ENCODE measurements at places on chromosomes 4 and X. TPM values are rescaled to one million over a fixed set of nuclear protein-coding genes. Genes with fewer than 3 reads are reported as not detected.

DNA sequence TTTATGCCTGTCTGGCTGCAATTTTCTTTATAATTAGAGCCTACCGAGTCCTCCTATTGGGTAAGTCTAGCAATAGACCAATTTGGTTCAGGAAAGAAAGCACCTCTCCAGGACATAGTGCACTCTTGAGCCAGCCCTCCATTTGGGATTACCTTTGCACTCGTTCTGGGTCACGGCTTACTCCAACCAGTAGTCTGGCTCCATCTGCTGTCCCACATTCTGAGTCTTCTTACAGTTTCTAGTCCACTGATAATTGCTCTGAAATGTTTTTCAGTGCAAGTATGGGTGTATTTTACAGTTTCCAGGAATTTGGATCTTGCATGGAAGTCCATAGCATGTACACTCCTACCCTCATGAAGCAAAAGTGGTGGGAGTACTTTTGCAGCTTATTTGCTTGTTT lies 34.8 kb upstream of the USP51 start:
- DNase-seq = no peak

MXRA5 gene
- not detected for total RNA-seq

PABPC1L2B gene
- total RNA-seq = not detected

GRCh38 chrX:136048446-136048845 lies 63.2 kb downstream of the SLC9A6 start:
- no peak for DNase-seq

SPOCK3 gene
- total RNA-seq = not detected

DNA sequence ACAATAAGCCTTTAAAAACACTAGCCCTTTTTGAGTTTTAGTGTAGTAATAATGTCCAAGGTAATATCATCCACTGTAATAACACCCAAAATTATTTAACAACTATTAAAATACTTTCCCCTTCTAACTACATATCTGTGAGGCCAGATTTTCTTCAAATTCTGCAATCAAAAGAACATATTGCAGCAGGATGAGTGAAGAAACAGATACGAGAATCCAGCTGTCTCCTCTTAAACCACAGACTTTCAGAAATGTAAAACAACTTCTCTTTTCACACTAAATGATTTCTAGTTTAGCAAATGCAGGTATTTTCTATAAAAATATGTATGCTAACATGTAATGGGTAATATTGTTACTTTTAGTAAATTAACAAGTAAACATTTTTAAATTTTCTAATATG lies 148.9 kb downstream of the PRDM5 start:
- DNase-seq = no peak

SLC7A11 gene
- 6.4 TPM for total RNA-seq

GRCh38 chr4:12118651-12119213 lies 690.0 kb upstream of the HS3ST1 start:
- DNase-seq = no peak

GRCh38 chrX:40579900-40580536 lies 752 bp upstream of the ATP6AP2 start:
- DNase-seq = no peak

IQCM gene
- total RNA-seq = not detected

DNA sequence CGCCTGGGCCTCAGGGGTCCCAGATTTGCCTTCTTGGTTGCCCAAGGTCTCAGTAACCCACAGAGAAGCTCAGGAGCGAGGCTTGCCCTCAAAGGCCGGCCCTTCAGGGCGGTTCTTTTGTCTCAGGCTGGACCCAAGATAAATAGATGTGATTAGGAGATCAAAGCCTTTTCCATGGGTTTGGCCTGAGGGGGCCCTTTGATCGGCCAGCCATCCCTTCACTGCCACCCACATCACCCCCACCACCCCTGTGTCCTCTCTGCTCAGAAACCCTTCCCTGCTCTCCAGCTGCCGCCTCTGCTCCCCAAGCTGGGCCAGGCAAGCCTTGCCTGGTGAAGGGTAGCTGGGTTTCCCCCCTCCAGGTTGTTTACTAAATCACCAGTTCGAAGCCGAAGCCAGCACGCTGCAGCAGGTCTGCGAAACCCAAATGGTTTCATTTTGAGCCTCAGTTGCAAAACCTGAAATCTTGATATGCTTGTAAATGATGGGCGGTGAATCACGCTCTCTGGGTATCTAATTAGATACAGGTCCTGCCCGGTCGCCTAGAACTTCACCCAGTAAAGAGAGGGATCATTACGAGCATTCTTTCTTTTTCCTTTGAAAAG lies 202.6 kb upstream of the BCOR start:
- DNase-seq = no peak

CXXC4 gene
- under 0.01 TPM for total RNA-seq

GRCh38 chrX:125444659-125445058 lies 125.0 kb downstream of the TEX13C start:
- no peak for DNase-seq

DNA sequence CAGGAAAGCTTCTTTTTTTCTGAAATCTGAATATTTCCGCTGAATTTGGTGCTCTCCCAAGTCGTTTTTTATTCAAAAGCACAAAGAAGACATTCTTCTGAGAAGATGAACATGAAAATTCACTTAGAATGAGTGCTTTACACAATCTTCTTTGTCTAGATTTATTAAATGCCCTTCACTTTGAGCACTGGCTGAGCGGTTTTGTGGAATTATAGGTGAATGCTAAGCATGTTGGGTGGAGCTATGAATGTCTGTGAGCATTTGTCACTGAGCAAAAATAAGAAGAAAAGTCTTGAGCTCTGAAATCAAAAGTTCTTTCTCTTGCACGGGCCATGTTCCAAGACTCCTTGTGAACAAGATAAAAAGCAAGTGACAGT lies 13.1 kb downstream of the GASK1B start:
- no peak for DNase-seq

- DNase-seq = no peak
Measured at GRCh38 chrX:75786290-75786689, 1.2 kb upstream of the MAGEE2 start.

- no peak for DNase-seq
Measured at GRCh38 chrX:44470816-44471215, 71.8 kb downstream of the FUNDC1 start.

DNA sequence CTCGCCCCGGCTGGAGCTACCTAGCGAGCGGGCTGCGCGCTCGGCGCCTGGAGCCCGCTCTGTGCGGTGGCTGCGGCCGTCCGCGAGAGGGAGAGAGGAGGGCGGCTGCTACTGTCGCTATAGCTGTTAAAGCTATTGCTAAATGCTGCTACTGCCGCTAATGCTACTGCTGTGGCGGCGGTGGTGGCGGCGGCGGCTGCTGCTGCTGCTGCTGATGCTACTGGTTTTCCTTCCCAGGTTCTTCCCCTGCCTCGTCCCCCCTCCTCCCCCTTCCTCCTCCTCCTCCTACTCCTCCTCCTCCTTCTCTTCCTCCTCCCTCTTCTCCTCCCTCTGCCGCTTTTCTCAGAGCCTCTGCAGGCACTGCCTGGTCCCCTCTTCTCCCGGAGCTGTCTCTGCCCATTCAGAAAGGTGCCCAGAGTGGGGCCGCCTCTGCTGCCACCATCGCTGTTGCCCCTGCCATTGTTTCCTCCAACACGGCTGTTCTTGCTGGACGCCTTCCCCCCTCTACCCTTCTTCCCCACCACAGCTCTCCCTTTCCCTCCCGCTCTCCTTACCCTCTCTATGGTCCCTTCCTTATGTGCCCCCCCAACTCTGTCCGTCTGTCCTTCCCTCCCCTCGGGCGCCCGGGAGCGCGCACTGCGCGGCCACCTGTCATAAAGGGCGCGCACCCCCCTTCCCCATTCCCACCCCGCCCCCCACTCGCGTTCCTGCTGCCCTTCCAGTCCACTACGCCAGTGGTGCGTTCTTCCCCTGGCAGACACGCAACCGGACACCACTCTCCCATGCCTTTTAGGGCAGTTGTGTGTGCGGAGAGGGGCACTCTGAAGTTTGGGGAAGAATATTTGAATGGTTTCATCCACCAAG lies at the start of gene NEXMIF:
NEXMIF (minus strand) TSS at position 228 of the 864 bp plus-strand sequence.
- peak; percentile 31 for DNase-seq

GRCh38 chrX:70826715-70827114 lies 81.8 kb downstream of the TEX11 start:
- no peak for DNase-seq

GRCh38 chrX:115560978-115561604 lies at the start of gene PLS3:
Gene PLS3, plus strand, starts transcription at chrX:115561174. Its CDS starts 49,077 bp downstream, at chrX:115610251.
- peak; percentile 66 for DNase-seq

DNA sequence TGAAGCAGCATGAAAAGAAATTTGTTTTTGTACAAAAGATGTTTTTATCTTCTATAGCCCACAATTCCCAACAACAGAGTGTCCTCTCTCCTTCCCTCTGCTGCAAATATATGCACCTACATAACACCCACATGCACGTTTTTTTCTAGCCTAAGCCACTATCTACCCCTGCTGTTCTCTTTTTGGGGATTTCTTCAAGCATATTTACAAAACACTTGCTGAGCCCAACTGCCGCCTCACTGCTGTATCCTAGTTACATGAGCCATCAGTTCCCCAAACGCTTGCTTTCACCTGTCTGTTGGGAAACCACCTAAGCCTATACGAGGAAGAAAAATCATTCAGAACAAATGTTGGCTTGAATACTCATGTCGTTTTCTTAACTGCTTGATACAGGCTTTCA lies 127.2 kb downstream of the CHRNA9 start:
- no peak for DNase-seq
